ENCODE measurements at places on chromosomes 1 and 21.
A peak's percentile ranks its signal among the peaks of the same experiment; 100 is the strongest.

DNA sequence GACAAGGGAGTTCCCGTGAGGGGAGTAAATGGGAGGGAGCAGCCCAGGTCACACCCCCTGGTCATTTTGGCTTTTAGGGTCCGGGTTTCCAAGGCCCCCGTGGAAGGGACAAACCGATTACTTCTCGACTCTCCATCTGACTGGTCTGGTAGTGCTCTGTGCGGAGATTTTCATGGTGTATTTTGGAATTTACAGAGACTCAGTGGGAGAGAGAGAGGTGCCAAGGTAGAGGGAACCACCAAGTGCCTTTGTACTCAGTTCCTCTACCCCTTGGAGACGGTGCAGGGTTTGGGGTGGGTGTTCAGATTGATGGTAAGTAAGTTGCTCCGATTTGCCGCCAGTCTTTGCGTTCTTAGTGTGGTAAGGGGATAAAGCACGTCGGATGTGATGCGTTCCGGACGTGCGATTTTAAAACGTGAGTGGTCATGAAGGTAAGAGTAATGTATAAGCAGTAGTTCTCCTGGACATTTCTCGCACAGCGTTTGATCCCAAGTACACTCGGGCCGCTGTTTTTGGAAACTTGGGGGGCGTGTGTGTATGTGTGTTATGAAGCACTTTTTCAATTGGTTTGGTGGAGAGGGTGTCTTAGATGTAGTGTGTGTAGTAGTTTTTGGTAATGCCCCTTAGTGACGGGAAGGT lies 682 bp downstream of the SUCO start:
- DNase-seq: no peak

- DNase-seq: no peak
These were observed 51.5 kb downstream of the SYT2 start for GRCh38 chr1:202658769-202659168.

- peak; percentile 88 for DNase-seq
These were observed 6.4 kb downstream of the RHOC start for GRCh38 chr1:112700290-112701226.

DNA sequence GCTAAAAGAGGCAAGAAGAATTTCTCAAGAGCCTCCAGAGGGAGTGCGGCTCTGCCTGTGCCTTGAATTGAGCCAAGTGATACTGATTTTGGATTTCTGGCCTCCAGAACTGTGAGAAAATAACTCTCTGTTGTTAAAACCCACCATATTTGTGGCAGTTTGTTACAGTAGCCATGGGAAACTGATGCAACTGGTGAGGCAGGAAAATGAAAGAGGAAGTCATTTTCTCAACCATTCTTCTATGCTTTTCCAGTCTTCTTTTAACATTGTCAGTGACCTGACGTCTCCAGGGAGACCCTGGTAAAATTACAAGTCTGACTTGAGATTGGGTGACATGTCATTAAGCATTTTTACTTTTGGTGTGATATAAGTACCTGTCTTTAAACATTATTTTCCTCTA lies 5.8 kb downstream of the OR6P1 start:
- DNase-seq: no peak

GRCh38 chr1:115829023-115829674 lies 11.8 kb downstream of the NHLH2 start:
- no peak for DNase-seq

- DNase-seq: no peak
These were observed 57.8 kb upstream of the COL18A1 start for GRCh38 chr21:45347048-45347711.

GRCh38 chr1:111569913-111570312 lies 49.7 kb upstream of the RAP1A start:
- no peak for DNase-seq

DNA sequence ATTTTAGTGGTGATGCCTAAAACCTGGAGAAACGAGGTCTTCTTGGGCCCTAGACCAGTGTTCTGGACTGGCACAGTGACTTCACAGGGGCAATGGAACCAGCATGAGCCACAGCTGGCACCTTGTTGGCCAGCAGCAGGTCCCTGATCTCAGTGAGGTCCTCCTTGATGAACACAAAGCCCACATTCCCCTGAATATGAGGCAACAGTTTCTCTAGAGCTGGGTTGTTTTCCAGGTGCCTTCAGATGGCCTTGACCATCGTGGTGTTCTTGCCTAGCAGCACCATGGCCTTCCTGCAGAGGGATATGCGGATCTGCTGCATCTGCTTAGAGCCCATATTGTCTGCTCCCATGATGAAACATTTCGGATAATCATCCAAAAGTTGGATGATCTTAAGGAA lies 44.9 kb upstream of the RAB3GAP2 start:
- DNase-seq: no peak

DNA sequence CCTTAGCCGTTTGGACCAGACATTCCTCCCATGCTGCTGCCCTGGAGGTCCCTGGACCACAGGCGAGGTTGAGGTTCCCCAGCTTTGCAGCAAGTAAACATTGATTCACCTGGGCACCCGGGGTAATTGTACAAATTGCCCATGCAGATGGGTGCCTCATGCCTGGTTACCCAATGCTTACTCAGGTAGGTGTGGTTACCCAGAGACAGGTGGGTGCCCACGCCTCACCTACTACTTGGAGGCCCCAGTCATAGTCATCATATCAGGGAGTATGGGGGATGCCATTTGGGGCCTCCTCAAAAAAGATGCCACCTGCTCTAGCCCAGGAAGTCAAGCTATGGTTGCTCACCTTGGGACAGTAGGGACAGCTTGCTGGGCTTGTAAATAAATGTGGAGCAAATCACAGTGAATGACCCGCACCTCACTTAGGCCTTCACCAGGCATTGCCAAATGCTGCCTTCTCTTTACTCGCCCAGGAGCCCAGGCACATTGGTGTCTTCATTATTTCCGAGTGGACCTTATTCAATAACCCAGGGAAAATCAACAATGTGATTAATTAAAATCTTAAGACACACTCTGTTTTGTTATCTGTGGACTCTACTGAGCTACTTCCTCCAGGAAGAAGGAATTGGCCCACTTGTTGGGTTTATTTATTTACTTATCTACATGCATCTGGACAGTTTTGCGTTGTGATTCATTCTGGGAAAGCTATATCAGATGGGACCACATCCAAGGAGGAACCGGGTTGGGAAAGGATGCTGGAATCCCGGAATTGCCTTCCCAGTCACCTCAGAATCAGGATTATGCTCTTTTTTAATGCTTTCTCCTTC lies 35.6 kb upstream of the GRHL3 start:
- no peak for DNase-seq

DNA sequence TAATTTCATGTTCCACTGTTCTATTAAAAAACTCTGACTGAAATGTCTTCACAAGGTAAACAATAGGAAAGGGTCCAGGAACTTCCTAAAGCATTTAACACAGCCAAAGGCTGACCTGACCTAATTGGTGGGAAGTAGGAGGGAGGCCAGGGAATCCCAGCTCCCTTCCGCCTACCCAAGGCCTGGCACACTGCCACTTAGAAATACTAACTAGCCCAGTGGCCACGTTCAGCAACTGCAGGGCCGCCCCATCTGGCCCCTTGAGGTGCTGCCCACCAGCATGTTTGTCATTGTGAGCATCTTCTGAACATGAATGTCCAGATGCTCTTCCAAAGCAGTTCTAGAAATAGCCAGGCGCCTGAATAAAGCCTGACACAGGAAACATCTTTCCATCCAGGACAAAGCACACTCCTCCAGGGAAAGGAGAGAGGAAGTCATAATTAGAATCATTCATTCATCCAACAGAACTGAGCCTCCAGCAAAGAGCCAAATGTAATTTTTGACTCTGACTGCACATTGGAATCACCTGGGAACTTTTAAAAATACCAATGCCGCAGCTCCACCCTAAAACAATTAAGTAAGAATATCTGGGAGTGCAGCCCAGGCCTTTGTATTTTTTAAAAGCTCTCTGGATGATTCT lies 44.6 kb upstream of the BCL9 start:
- DNase-seq: no peak

GRCh38 chr21:27678511-27678910 lies 711.6 kb upstream of the ADAMTS5 start:
- DNase-seq: no peak

DNA sequence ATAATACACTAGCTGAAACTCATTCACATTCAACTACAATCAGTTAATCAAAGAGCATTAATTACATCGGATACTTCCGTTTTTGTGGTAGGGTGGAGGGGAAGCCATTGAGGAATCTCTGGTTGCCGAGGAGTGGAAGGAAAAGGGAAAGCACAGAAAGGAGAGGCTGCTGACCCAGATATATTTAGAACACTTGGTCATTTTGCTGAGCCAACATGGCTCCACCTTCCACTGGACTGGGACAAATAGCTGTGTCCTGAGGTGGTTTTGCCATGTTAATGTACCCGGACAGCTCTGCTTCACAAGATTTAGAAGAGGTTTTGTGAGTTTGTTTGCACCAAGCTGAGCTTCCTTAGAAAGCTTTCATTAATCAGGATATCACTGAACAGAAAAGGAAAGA lies 26.2 kb downstream of the ASTN1 start:
- no peak for DNase-seq

GRCh38 chr1:24535021-24535424 lies 20.9 kb upstream of the NCMAP start:
- DNase-seq: peak; percentile 7

DNA sequence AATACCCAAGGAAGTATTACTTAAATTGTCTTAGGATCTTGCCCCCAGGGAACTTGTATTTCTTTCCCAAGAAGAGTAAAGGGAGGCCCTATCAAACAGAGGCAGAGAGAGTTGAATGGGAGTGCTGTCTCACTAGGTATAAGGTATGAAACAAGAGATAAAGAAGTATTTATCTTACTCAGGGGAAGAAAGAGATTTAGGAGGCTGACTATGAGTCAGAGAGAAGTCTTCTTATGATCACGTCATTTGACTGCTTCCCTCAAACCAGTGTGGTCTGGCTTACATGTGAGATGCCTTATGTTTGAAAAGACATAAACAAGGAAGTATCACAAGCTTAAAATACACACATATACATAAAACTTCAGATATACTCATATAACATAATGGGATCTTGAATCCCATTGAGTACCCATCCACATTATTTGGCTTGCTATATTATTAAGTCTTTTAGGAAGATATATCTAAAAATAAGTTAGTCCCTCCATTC lies 29.6 kb downstream of the DUSP10 start:
- peak; percentile 17 for DNase-seq

DNA sequence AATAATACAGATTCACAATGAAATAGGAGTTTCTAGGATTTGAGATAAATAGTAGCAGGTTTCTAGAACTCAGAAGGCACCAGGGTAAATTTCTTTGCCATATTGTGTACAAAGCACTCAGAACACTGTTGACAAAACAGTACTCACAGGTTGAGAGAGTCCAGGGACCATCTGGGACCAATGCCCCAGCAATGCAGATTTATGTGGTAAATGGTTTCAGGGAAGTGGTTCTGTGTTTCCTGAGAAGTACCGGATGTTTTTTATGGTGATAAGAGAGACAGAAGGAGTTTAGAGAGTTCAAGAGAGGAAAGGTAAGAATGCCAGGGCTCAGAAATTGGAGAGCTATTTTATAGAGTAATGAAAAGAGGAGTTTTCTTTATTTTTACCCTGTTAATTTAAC lies 29.6 kb upstream of the DIPK1A start:
- DNase-seq: no peak

- no peak for DNase-seq
These were observed 35.9 kb upstream of the ATP5PO start for GRCh38 chr21:33951276-33952178.

- no peak for DNase-seq
These were observed 88.4 kb downstream of the C21orf91 start for GRCh38 chr21:17730782-17731181.

GRCh38 chr1:75310067-75310466 lies 175.9 kb downstream of the LHX8 start:
- DNase-seq: no peak

GRCh38 chr1:66366634-66367033 lies 167.3 kb upstream of the SGIP1 start:
- DNase-seq: no peak

- no peak for DNase-seq
These were observed 44.3 kb downstream of the CD34 start for GRCh38 chr1:207866471-207867135.

DNA sequence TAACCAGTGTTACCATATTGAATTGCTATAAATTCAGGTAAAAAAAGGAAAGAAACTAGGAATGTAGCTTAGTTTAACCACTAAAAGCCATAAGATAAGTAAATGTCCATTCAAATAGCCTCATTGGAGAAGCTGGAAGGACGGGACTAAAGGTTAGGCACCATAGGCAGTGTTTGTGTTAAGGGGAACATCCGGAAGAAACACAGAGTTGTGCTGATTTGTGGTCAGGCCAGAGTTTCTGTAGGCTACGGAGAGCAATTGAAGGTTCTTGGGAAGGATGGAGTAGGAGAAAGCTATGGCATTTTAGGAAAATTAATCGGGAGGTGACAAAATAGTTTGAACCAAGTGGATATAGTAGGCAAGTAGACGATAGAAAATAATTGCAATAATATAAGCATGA lies 1.3 kb upstream of the KCNJ10 start:
- no peak for DNase-seq

DNA sequence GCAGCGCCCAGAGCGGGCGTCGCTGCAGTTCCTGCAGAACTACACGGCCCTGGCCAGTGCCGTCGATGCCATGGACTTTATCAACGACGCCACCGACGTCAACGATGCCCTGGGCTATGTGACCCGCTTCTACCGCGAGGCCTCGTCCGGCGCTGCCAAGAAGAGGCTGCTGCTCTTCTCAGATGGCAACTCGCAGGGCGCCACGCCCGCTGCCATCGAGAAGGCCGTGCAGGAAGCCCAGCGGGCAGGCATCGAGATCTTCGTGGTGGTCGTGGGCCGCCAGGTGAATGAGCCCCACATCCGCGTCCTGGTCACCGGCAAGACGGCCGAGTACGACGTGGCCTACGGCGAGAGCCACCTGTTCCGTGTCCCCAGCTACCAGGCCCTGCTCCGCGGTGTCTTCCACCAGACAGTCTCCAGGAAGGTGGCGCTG lies 22.0 kb downstream of the COL6A1 start:
- no peak for DNase-seq

DNA sequence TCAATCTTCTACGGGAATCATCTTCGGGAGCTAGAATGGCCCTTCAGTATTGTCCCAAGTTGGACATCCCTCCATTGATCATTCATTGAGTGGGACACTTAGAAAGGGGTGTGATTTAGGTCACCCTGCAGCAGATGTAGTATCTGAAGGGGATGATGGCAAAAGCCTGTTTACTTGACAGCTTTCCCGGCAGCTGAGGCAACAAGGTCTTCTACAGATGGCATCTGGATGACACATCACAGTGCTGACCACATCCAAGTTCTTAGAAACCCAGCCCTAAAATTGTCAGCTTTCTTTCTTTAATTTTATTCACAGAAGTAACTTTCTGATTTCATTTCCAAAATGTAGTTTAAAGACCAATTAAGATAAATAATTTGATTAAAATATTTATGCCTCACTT lies 150.3 kb downstream of the AMY1C start:
- DNase-seq: no peak

GRCh38 chr1:241660424-241660972 lies 8.4 kb downstream of the WDR64 start:
- DNase-seq: no peak

GRCh38 chr1:47875036-47875435 lies 122.1 kb downstream of the TRABD2B start:
- DNase-seq: no peak

DNA sequence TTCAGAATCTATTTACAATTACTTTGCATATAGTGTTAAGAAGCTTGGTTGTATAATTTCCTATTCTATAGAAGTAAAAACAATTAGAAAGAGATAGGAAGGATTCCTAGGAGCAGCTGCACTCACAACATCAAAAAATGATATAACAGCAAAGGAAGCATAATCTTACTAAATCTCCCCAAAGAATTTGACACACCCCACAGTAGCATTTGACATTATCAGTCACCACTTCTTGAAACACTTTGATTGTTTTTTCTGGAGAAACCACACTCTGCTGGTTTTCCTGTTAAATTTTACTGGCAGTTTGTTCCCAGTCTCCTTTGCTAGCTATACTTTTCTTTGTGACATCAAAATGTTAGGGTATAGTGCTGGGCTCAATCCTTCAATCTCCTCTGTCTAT lies 100.8 kb upstream of the KIAA1614 start:
- no peak for DNase-seq
